ENCODE measurements at places on chromosomes 5 and 9.

- no peak for DNase-seq
These were observed 246.4 kb downstream of the ACTL7B start for GRCh38 chr9:108609227-108609896.

DNA sequence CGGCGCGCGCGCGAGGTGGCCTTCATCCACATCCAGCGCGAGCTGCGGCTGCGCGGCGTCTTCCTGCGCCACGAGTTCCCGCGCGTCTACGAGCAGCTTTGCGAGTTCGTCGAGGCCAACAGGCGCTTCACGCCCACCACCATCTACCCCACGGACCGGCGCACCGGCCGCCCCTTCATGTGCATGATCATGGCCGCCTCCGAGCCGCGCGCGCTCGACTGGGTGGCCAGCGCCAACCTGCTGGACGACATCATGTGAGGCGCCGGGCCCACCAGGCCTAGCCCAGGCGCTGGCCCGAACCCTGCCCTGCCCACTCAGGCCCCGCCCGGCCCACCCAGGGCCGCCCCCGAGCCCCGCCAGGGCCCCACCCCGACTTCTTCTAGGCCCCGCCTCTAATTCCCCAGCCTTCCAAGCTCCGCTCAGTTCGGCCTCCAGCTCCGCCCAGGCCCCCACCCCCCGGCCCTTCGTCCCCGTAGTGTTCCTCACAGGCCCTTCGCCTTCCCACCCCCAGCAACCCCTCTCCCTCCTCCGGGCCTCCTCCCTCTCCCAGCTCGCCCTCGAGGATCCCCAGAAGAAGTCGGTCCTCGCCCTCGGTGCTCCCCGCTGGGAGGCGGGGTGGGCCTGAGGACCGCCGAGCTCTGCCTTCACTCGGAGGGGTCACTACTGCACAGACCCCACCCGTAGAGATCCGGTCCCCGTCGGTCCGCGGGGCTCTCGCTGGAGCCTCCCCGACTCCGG is 2.0 kb upstream of the PHPT1 start:
- no peak for DNase-seq

GRCh38 chr5:18036531-18036930 is 402.3 kb downstream of the TAF11L14 start:
- no peak for DNase-seq

DNA sequence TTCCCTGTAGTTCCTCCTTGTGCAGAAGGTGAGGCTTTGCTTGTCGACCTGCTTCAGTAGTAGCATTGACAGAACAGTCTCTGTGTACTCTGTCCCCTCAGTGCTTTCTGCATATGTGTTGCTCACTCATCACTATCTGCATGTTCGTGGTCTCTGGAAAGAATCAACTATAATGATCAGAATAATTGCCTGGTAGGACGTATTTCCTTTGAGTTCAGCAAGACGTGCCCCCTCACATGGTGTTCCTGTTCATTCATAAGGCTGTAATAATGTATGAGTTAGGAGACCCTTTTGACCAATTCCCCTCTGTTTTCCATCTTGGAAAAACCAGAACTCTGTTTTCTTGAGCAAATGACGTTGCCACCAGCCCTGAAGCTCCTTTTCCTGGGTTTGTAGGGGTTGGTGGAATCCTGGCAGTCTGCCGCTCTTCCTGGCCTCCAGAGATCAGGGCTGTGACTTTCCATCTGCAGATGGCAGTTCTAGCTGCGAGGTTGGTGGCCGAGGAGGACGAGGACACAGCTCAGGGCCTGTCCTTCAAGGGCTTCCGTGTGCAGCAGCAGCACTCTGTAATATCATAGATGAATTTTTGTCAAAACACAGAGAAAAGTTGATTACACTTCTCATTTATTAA is 61.9 kb downstream of the EXOSC2 start:
- no peak for DNase-seq

DNA sequence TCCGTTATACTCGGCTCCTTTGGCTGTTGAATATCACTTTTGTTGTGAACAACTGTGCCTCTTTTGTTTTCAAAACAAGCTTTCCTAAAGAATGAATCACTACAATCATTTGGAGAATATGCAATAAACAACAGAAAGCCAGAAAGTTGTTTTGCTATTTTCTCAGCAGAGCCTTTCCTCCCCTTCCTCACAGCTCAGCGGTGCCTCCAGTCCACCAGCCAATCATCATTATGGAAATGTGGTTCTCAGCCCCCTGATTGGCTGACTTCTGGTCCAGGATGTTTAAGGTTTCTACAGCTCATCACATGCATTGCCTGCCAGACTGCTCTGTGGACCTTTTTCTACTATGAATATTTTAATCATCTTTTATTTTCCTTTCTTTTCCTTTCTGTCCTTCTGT is 9.1 kb upstream of the ZNF608 start:
- DNase-seq: no peak

- DNase-seq: no peak
These were observed 274.1 kb downstream of the ARHGAP26 start for GRCh38 chr5:143044265-143044664.

DNA sequence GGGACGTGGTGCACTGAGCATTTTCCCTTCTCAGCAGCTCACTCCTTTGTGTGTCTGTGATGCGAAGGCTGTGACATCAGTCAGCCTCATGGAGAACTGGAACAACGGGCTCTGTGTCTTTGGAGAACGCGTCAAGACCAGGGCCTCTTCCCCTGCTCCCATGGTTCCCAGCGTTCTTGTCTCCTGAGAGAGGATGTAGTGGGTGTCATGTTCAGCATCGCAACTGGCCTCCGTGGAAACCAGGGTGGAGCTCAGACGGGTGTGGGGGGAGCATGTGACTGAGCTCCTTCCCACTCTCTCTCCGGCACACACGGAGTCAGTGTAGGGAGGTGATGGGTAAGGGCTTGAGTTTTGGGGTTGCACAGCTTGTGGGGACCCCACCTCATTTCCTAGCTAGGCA is 59.7 kb downstream of the TENT4A start:
- DNase-seq: no peak

DNA sequence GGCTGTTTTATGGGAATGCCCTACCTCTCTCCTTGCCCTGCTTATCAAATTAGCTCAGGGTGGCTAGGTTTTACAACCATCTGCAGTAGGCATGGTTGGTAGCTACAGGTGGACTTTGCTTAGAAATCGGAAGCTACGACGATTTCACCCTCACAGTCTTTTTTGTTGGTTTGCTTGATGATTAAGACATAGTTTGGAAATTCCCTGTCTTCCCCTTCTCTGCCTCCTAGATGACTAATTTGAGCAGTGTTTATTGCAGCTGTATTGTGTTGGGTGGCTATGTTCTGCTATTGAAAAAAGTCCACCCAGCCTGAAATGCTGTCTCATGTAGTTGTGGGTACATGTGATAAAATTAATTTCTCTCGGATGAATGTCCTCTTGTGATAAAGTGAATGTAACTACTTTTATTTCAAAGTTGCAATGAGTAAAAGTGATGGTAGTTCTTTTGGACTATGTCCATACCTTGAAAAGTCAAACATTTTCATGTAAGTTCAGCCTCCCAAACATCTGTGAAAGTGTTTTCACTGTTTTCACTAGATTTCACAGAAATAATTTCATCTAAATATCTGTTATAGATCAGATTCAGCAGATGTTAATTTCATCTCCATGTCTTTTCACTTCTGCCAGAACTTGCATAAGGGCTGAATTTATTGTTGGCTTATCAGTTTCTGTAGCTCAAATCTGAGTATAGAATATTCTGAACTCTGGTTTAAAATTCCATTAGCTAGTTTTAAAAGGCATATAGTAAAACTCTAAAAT is 37.3 kb upstream of the FYB1 start:
- no peak for DNase-seq

GRCh38 chr9:105975886-105976645 is 281.7 kb downstream of the TMEM38B start:
- DNase-seq: no peak

Measured in cortex of kidney (tissue), 1 donor.